ENCODE measurements at places on chromosomes 5 and 9. TPM values are rescaled to one million over a fixed set of nuclear protein-coding genes. Genes with fewer than 3 reads are reported as not detected.
A peak's percentile ranks its signal among the peaks of the same experiment; 100 is the strongest.

ZNF454 gene
- 1.9 TPM for total RNA-seq

DNA sequence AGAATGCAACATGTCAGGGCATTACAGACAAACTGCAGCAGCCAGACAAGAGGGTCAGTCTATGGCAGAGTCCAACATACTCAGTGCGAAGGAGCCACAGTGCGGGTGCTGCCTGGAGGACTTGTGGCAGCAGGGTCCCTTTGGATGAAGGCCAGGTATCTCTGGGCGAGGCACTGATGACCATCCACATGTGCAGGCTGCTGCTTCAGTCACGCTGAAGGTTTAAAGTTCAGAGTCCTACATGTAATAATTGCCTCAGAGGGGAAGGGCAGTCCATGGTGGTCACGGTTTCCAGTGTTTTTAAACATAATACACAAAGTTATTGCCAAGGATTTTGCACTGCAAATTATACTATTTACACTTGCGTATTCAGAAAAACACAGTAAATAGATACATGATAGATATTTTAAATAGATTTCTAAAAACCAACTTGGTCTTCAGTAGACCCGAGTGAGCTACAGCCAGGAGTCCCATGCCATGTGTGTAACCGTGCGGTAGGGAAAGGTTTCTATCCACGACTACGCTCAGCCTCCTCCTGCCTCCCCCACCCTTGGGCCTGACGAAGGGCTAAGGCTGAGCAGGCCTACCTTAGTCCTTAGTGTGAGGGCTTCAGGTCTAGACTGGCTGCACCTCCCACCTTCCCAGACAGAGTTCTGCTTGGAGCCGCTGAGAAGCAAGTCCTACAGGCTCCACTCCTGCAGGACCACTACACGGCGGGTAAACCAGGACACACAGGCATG is 76.2 kb downstream of the GPR21 start:
- H3K27ac ChIP-seq, result no peak overlapping the region
- no peak for DNase-seq
- no peaks in the 10 kb centered on the region for H3K36me3 ChIP-seq

GRCh38 chr9:91211414-91211813 is 150.3 kb downstream of the AUH start:
- peaks cover 14% of the 10 kb centered on the region for H3K4me1 ChIP-seq
- no peak overlapping the region for H3K4me3 ChIP-seq
- no peak for DNase-seq
- H3K27ac ChIP-seq, result no peak overlapping the region

GRCh38 chr9:126546036-126546435 is 67.7 kb upstream of the LMX1B start:
- DNase-seq, result no peak
- H3K36me3 ChIP-seq, result no peaks in the 10 kb centered on the region
- no peak overlapping the region for H3K27ac ChIP-seq
- no peaks in the 10 kb centered on the region for H3K4me1 ChIP-seq
- H3K27me3 ChIP-seq, result peaks cover 6% of the 10 kb centered on the region

DNA sequence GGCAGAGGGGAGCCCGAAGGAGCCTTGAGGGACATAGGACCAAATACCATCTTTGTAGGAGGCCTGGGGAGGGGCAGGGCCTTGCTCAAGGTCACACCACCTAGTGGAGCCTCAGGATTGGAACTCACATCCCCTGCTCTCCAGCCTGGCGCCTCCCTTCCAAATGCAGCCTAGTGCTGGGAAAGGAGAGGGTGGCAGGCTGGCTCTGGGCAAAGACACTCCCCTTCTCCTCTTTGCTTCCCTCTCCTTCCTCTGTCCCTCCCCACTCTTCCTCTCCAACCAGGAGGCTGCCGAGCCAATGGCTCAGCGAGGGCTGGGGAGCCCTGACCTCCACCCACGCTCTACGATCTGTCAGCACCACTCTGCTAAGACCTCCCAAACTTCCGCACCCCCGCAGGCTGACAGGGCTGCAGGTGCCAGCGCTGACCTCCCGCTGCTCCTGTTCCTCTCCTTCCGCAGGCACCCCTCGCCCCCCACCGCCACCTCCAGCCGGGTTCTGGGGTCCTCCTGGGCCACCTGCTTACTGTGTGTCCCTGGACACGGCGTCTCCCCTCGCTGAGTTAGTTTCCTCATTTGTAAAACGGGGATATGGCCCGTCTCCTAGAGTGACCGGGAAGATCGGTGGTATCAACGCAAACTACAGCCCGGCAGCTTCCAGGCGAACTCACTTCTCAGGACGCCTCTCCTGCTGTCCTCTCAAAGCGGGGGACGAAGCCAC is 52.9 kb downstream of the C9orf50 start:
- H3K27ac ChIP-seq, result peak overlapping the region; percentile 92
- H3K4me1 ChIP-seq, result peaks cover 5% of the 10 kb centered on the region
- H3K27me3 ChIP-seq, result no peaks in the 10 kb centered on the region
- no peak for DNase-seq

GRCh38 chr9:133677126-133678010 is 41.2 kb downstream of the DBH start:
- DNase-seq, result no peak
- no peaks in the 10 kb centered on the region for H3K4me1 ChIP-seq
- no peaks in the 10 kb centered on the region for H3K27me3 ChIP-seq
- no peak overlapping the region for H3K27ac ChIP-seq
- no peak overlapping the region for H3K4me3 ChIP-seq

BARHL1 gene
- total RNA-seq, result not detected

All from breast epithelium (tissue), 4 donors.